ENCODE measurements at places on chromosomes 2 and 18. TPM values are rescaled to one million over a fixed set of nuclear protein-coding genes. Genes with fewer than 3 reads are reported as not detected.
A peak's percentile ranks its signal among the peaks of the same experiment; 100 is the strongest.

The MAPRE3 gene
- 11.1 TPM for total RNA-seq

DNA sequence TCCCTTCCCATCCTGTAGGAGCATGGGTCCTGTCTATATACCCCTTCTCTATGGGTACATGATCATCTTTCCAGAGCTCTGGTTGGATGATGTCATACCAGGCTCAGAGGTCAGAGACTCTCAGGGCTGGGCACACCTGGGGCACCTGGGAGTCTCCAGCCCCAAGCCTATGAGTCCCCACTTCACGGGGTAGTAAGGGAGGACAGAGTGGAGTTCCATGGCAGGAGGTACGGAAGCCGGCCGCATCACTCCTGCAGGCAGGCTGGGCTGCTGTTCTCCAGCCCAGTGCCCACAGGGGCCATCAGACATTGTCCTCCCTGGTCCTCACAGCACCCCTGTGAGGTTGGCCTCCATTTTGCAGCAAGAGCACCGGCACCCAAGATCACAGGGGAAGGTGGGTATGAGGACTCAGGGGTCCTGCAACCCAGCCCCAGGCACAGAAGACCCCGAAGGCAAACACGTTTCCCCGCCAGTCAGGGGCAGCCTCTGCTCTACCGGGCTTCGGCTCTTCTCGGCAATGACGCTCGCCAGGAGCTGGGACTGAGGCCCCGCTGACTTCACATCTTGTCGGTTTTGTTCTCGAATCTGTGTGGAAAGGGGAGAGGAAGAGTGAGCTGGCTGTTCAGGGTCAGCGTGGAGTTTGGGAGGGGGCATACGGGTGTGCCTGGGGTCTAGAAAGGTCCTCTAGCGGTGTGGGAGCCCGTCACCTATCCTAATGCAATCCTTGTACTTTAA is 91.5 kb downstream of the ADD2 start:
- DNase-seq: no peak
- no peaks in the 10 kb centered on the region for H3K4me1 ChIP-seq
- no peak overlapping the region for H3K27ac ChIP-seq
- H3K4me3 ChIP-seq: no peak overlapping the region
- peaks cover 85% of the 10 kb centered on the region for H3K27me3 ChIP-seq

- H3K27me3 ChIP-seq: no peaks in the 10 kb centered on the region
- DNase-seq: no peak
- no peaks in the 10 kb centered on the region for H3K36me3 ChIP-seq
- H3K4me3 ChIP-seq: no peak overlapping the region
Observed at GRCh38 chr18:76514573-76514972, 19.5 kb upstream of the ZNF516 start.

GRCh38 chr2:162153608-162154224 is 1.7 kb upstream of the GCG start:
- H3K27ac ChIP-seq: no peak overlapping the region
- peaks cover 9% of the 10 kb centered on the region for H3K4me1 ChIP-seq
- H3K4me3 ChIP-seq: peak overlapping the region; percentile 29
- H3K36me3 ChIP-seq: no peaks in the 10 kb centered on the region

DNA sequence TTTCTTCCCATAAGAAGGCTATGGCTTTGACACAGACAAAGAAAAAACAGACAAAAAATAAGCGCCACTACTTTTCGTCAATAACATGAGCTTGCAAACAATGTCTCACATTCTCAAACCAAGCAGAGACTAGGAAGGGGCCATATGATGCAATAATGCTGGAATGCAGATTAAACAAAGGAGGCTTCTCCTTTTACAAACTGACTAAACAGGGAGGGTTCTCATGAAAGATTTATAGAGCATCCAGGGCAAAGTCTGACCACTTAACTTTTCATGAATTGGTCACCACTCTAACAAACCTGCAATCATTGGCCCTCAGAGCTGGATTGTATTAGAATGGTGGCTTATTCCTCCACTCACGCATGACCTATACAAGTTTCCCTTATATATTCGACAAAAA is 663.3 kb upstream of the CHAC2 start:
- peaks cover 6% of the 10 kb centered on the region for H3K36me3 ChIP-seq
- no peak overlapping the region for H3K4me3 ChIP-seq
- H3K27ac ChIP-seq: peak overlapping the region; percentile 50
- H3K4me1 ChIP-seq: peaks cover 29% of the 10 kb centered on the region
- H3K27me3 ChIP-seq: no peaks in the 10 kb centered on the region

GRCh38 chr2:54655046-54655809 is 68.2 kb upstream of the EML6 start:
- no peak overlapping the region for H3K27ac ChIP-seq
- H3K4me1 ChIP-seq: peaks cover 13% of the 10 kb centered on the region
- DNase-seq: no peak
- no peak overlapping the region for H3K4me3 ChIP-seq

The SERPINB2 gene
- 85.1 TPM for total RNA-seq

GRCh38 chr2:105362862-105363591 is 25.7 kb downstream of the C2orf49 start:
- peaks cover 82% of the 10 kb centered on the region for H3K36me3 ChIP-seq
- no peak overlapping the region for H3K27ac ChIP-seq
- H3K4me3 ChIP-seq: no peak overlapping the region
- H3K27me3 ChIP-seq: no peaks in the 10 kb centered on the region
- DNase-seq: no peak

GRCh38 chr2:211376410-211376809 is 820.0 kb downstream of the CPS1 start:
- H3K27ac ChIP-seq: no peak overlapping the region
- H3K27me3 ChIP-seq: no peaks in the 10 kb centered on the region
- no peak for DNase-seq
- H3K36me3 ChIP-seq: no peaks in the 10 kb centered on the region
- H3K4me3 ChIP-seq: no peak overlapping the region

DNA sequence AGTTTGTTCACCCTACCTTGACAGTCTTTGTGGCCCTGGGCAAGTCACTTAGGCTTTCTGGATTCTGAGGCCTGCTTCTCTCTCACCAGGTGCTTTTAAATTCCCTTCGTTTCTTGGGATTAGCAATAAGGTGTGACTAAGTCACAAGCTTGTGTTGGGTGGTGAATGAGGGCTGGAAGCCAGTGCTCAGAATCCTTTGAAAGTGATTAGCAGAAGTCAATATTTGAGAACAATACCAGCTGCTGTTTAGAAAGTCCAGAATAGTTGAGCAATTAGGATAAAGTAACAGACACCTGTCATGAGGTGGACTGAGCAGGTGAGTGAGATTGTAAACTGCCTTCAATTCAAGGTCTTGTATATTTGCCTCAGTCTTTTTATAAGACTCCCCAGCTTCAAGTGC is 19.3 kb upstream of the MGAT5 start:
- peak overlapping the region; percentile 97 for H3K27ac ChIP-seq
- H3K36me3 ChIP-seq: peaks cover 9% of the 10 kb centered on the region
- peaks cover 69% of the 10 kb centered on the region for H3K4me1 ChIP-seq

DNA sequence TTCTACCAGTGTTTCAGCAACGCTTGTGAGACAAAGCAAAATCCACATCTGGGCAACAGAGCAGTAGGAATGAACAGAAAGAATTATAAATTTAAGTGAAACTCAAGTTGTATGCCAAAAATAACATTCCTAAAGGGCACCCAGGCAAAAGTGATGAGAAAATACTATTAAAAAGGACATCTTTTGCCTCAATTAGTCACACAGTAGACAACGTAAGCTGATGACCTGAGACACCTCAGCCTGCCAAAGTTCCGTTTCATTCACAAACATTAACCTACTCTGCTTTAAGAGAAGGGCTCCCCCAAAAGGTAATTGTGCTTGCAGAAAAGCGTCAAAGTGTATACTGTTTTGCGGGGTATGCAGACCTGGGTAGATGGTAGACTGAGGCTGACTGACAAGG is 7.2 kb downstream of the HDLBP start:
- no peak for DNase-seq
- H3K36me3 ChIP-seq: peaks cover 6% of the 10 kb centered on the region
- no peak overlapping the region for H3K4me3 ChIP-seq
- H3K27me3 ChIP-seq: no peaks in the 10 kb centered on the region
- H3K27ac ChIP-seq: no peak overlapping the region
- peaks cover 42% of the 10 kb centered on the region for H3K4me1 ChIP-seq

GRCh38 chr2:48946449-48947048 is 191.0 kb upstream of the LHCGR start:
- no peaks in the 10 kb centered on the region for H3K36me3 ChIP-seq
- H3K27ac ChIP-seq: no peak overlapping the region
- H3K27me3 ChIP-seq: peaks cover 15% of the 10 kb centered on the region
- H3K4me1 ChIP-seq: no peaks in the 10 kb centered on the region

DNA sequence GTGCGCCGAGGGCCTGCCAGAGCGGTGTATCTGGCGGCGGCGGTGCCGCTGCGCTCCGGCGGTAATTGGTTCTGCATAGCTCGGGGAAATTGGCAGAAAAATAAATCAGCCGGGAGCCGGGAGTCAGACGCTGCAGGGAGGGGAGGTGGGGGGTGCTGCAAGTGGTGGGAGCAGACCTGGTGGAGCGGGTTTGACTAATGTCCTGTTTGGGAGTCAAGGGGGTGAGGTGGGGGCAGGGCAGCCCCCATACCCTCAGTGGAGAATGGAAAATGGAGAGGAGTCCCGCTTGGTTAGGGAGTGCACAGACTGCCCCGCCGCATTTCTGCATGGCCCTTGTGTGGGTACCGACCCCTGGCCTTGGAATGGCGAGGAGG is 107.3 kb downstream of the DYSF start:
- H3K36me3 ChIP-seq: no peaks in the 10 kb centered on the region
- no peaks in the 10 kb centered on the region for H3K4me1 ChIP-seq
- no peak overlapping the region for H3K27ac ChIP-seq
- H3K4me3 ChIP-seq: no peak overlapping the region

- no peaks in the 10 kb centered on the region for H3K4me1 ChIP-seq
- no peak overlapping the region for H3K27ac ChIP-seq
- no peak overlapping the region for H3K4me3 ChIP-seq
- H3K27me3 ChIP-seq: no peaks in the 10 kb centered on the region
- no peak for DNase-seq
Observed at GRCh38 chr2:167017021-167017420, 128.7 kb downstream of the XIRP2 start.

GRCh38 chr2:218381916-218382366 is at the start of gene SLC11A1:
Gene SLC11A1, plus strand, starts transcription at chr2:218382273. Its CDS starts 96 bp downstream, at chr2:218382369.
- no peaks in the 10 kb centered on the region for H3K36me3 ChIP-seq
- H3K4me1 ChIP-seq: peaks cover 24% of the 10 kb centered on the region
- H3K27ac ChIP-seq: no peak within 1 kb of the TSS

The IL18RAP gene
- total RNA-seq: not detected

The HS1BP3 gene
- total RNA-seq: 28.5 TPM

DNA sequence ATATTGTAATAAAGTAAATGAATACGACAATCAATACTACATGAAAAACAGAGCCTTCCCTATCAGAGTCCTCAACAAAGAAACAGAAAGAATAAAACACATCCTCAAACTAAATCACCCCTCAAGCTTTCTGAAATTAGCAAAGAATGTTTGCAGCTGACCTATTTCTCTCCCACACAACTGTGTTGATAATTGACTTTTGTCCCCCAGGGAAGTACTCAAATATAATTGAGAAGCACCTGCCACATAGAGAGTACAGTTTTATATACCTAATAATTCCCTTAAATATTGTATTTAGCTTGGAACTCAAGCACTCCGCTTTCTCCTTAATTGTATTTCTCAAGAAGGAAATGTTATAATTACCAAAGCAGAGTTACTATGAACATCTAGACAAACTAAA is 12.6 kb downstream of the CACNB4 start:
- H3K27ac ChIP-seq: no peak overlapping the region
- H3K36me3 ChIP-seq: no peaks in the 10 kb centered on the region
- H3K4me3 ChIP-seq: no peak overlapping the region
- H3K27me3 ChIP-seq: peaks cover 24% of the 10 kb centered on the region
- no peak for DNase-seq

The AQP12B gene
- not detected for total RNA-seq

- H3K4me3 ChIP-seq: no peak overlapping the region
- H3K27ac ChIP-seq: no peak overlapping the region
- H3K27me3 ChIP-seq: no peaks in the 10 kb centered on the region
- DNase-seq: no peak
Observed at GRCh38 chr2:159832858-159833257, 34.9 kb upstream of the CD302 start.

The MROH2A gene
- 0.33 TPM for total RNA-seq

The CPS1 gene
- total RNA-seq: 1.1 TPM

GRCh38 chr2:208208335-208209085 is 18.7 kb upstream of the C2orf80 start:
- DNase-seq: no peak
- H3K4me1 ChIP-seq: peaks cover 6% of the 10 kb centered on the region
- H3K27ac ChIP-seq: no peak overlapping the region
- H3K27me3 ChIP-seq: no peaks in the 10 kb centered on the region
- H3K4me3 ChIP-seq: no peak overlapping the region

DNA sequence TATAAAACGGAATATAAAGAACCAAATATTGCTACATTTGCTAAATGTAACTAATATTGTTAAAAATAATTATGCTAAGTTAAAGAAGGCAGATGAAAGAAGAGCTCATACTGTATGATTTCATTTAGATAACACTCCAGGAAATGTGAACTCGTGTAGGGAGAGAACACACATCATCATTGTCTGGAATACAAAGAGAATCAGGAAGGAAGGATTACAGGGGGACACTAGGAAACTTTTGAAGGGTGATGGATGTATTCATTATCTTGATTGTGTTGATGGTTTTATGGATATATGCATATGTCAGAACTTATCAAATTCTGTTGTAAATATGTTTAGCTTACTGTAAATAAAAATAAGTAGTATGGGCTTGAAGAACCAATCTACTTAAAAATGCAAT is 104.1 kb upstream of the TRIB2 start:
- H3K36me3 ChIP-seq: no peaks in the 10 kb centered on the region
- H3K4me1 ChIP-seq: peaks cover 7% of the 10 kb centered on the region
- no peaks in the 10 kb centered on the region for H3K27me3 ChIP-seq
- H3K4me3 ChIP-seq: no peak overlapping the region
- DNase-seq: no peak
- no peak overlapping the region for H3K27ac ChIP-seq

The ANKRD30B gene
- not detected for total RNA-seq

GRCh38 chr2:61558160-61558559 is 20.0 kb upstream of the XPO1 start:
- DNase-seq: no peak
- H3K36me3 ChIP-seq: no peaks in the 10 kb centered on the region
- no peaks in the 10 kb centered on the region for H3K27me3 ChIP-seq
- H3K4me1 ChIP-seq: no peaks in the 10 kb centered on the region
- H3K27ac ChIP-seq: no peak overlapping the region

GRCh38 chr18:6729247-6730091 is at the start of gene ARHGAP28:
Gene ARHGAP28, plus strand, starts transcription at chr18:6729716. Its CDS starts 106 bp downstream, at chr18:6729822.
- peaks cover 63% of the 10 kb centered on the region for H3K27me3 ChIP-seq
- H3K36me3 ChIP-seq: peaks cover 10% of the 10 kb centered on the region
- no peak within 1 kb of the TSS for H3K27ac ChIP-seq
- H3K4me1 ChIP-seq: peaks cover 7% of the 10 kb centered on the region

The PID1 gene
- total RNA-seq: 0.24 TPM
